Activated CD4-positive, alpha-beta T cell treated with anti-CD3 and anti-CD28 coated beads, Interleukin-2, amount 10 ng/mL, durations not matched to agents 7 days and 5 days (primary cell): ENCODE measurements at places on chromosomes 2 and 18. TPM values are rescaled to one million over a fixed set of nuclear protein-coding genes. Genes with fewer than 3 reads are reported as not detected.

The SANBR gene
- 11.6 TPM for total RNA-seq

The ALPG gene
- not detected for total RNA-seq

The UGT1A5 gene
- not detected for total RNA-seq

The GPR155 gene
- total RNA-seq, result 38.1 TPM

The CABLES1 gene
- total RNA-seq, result 2.1 TPM

The PJVK gene
- 1.5 TPM for total RNA-seq

The ERICH2 gene
- total RNA-seq, result not detected

The PHLPP1 gene
- total RNA-seq, result 2.7 TPM

The ATAD2B gene
- total RNA-seq, result 24.7 TPM

The ANKRD30BL gene
- total RNA-seq, result not detected
